ENCODE measurements at places on chromosomes 6 and 20.

GRCh38 chr20:33183312-33183711 is 15.4 kb downstream of the BPIFA2 start:
- no peak for DNase-seq

DNA sequence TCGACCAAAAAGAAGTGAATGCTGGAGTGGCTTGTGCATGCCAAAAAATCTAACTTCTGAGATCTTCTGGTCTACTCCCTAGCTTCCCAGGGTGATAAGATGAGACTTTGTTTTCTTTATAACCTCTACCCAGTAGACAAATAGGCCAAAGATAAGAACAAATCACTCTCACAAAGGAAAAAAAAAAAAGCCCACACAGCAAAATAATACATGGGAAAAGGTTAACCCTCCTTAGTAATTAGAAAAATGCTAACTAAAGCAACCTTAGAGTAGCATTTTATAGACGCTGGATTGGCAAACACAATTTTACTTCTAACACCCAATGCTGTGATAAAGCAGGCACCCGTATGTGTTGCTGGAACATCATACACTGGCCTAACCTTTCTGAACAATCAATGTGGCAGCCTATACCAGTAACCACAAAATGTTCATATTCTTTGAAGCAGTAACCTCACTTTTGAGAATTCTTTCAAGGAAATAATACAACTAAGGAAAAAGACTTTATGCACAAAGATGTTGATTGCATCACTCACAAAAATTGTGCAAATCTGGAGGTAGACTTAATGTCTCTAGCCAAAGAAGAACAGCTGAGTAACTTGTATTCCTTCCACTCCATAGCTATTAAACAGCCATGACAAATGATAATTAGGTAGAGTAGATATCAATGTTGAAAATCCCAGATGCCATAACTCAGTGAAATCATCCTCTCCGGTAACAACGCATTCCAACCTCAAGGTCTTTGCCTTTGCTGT is 116.3 kb upstream of the QKI start:
- no peak for DNase-seq

- no peak for DNase-seq
These were observed 226.2 kb upstream of the MARCKS start for GRCh38 chr6:113630738-113631535.

DNA sequence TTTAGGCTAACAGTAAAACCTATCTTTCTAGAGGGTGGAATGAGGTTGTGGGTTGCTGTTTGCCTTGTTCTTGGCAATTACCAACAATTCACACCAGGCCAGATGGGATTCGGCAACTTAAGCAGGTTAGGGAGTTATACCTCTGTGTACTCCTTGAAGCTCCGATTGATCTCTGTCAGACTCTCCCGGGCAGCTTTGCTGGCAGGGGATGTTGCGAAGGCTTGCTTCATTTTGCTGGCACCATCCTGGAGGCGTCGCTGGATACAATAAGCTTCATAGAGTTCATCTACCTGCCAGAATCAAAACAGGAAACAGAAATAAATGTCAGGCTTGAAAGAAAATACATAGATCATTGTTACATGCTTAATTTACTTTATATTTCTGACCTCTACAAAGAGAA is 66.4 kb upstream of the ARMH2 start:
- DNase-seq, result peak; percentile 24

DNA sequence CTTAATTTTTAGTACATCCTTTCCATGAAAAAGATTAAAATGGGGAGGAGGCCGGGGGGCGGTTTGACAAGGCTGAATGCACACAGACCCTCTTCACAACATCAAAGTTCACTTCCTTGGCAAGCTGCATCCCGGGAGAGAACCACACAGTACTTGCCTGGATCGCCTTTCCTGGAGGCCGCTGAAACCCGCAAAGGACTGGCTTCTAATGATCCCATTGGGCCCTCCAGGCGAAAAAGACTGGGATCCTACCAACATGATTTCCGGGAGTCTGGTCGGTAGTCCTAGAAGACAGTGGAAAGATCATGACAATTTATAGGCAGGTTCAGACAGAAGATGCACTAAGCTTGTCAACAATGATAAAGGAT is 60.2 kb downstream of the RIPOR2 start:
- DNase-seq, result no peak

- DNase-seq, result no peak
These were observed 179.2 kb upstream of the FERMT1 start for GRCh38 chr20:6302041-6302440.

GRCh38 chr20:41166201-41167117 is 29.1 kb downstream of the PLCG1 start:
- DNase-seq, result no peak

DNA sequence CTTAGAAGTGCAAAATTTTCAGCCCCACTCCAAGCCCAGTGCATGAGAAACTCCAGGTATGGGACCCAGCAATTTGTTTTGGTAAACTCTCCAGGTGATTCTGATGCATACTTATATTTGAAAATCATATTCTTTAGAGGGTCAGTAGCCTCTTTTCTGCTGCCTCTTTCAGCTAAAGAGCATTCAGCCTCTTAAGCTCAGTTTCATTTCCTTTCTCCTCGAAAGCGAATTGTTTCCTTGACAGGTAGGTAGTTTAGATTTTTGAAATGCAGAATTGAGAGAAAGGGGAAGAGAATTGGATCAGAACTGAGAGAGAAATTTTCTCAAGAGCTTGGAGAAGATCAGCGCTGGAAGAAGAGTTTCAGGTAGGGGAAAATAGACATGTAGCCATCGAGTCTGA is 995.8 kb upstream of the FLRT3 start:
- DNase-seq, result no peak

DNA sequence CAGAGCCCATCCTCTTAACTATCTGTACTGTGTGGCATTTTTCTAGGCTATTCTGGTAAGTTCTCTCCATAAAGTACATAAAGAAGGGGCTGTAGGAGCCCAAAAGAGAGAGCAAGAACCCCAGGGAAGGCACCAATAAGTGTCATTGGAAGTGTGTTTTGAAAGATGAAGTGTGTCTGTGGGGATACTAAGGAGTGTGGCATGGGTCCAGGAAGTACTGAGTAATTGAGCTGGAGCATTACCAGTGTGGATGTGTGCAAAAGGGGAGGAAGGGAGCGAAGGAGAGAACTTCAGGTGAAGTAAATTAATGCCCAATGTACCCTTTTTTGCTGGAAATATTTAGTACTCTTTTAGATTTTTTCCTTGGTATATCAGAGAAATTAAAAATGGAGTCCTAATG is 63.9 kb downstream of the KCNS1 start:
- DNase-seq, result no peak

- DNase-seq, result no peak
These were observed 515.7 kb upstream of the BTBD3 start for GRCh38 chr20:11401988-11402387.

DNA sequence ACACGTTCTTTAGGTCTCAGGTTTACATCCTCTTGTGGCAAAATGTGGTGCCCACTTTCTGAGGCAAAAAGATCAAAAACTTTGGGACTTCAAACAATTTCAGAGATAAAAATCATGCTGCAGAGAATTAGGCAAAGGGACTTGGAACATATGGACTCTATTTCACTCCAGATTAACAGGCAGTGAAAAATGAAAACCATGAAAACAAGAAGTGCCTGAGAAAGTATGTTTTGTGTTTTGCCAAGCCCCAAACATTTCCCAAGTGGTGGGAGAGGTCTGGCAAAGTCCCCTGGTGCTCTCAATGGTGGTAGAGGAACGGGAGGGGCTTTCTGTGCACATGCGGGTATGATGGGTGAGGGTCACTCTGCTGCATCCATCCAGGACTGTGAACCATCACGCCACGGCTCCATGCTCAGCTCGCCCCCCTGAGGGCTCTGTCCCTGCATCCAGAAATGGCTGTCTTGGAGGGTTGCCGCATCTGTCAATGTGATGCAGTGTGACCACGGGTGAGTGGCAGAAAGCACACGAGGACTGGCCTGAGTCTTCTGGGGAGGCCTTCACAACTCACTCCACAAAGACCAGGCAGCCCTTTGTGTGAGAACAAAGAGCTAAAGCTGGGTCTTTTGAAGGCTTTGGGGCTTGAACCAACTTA is 43.2 kb upstream of the TBC1D7 start:
- no peak for DNase-seq

- no peak for DNase-seq
These were observed 227.0 kb downstream of the BMP2 start for GRCh38 chr20:6994452-6994851.

- DNase-seq, result no peak
These were observed 60.2 kb upstream of the STX16 start for GRCh38 chr20:58590679-58591473.

- DNase-seq, result peak; percentile 68
These were observed at the start of gene ARID1B for GRCh38 chr6:156776840-156777576. ARID1B (plus strand) TSS chr6:156777378; CDS start chr6:156777681, 303 bp downstream.

- no peak for DNase-seq
These were observed 13.5 kb upstream of the SEMG1 start for GRCh38 chr20:45193331-45193730.

DNA sequence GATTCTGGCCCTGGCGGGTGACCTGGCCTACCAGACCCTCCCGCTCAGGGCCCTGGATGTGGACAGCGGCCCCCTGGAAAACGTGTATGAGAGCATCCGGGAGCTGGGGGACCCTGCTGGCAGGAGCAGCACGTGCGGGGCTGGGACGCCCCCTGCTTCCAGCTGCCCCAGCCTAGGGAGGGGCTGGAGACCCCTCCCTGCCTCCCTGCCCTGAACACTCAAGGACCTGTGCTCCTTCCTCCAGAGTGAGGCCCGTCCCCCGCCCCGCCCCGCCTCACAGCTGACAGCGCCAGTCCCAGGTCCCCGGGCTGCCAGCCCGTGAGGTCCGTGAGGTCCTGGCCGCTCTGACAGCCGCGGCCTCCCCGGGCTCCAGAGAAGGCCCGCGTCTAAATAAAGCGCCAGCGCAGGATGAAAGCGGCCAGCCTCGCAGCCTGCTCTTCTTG is 868 bp upstream of the SLC2A4RG start:
- DNase-seq, result peak; percentile 45

- DNase-seq, result no peak
These were observed 372.6 kb downstream of the UTRN start for GRCh38 chr6:144657691-144658090.

GRCh38 chr6:11233673-11234573 is 1.5 kb upstream of the NEDD9 start:
- no peak for DNase-seq

- DNase-seq, result no peak
These were observed 110.1 kb upstream of the HDAC2 start for GRCh38 chr6:114080891-114081510.

DNA sequence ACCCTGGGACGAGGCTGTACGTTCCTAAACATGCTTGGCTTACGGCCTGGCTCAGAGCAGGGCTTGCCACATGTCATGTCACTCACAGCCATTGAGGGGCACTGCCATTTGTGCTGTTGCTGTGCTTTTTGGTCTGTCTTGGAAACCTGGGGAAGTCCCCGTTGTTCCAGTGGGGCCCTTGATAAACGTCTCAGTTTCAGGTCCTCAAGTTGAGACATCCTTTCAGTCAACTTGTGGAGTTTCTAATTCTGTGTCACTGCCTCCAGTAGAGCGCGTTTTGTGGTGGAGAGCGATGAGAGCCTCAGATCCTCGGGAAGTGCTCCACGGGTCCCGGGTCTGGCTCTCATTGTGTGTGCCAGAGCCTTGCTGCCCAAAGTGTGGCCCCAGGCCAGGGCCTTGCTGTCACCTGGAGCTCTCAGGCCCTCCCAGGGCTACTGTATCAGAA is 43.0 kb upstream of the CCR6 start:
- no peak for DNase-seq

DNA sequence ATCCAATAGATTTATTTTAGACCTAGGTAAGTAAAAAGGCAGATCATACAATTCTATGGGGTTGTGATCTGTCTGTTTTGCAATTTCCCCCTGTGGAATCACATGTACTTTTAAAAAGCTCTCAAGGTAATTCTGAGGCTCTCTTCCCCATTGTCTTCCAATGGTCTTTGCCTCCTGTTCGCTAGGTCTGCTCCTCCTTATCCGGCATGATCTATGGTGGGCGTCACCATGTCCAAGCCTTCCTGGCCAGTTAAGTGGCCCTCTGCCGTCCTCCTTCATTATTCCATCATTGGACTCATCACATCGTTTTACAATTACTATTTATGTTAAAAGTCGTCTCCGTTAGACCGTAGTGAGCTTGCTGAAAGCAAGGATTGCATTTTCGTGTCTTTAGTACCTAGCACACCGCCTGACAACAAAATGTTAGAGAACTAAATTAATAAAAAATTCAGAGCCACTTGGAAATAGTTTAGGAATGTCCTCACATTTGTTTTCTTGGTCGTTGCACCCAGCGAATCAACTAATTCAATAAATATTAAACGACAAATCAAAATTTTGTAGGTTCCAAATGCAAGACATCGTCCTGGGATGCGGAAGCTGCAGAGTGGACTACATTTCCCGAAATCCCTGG is 2.2 kb upstream of the STXBP5 start:
- DNase-seq, result no peak

DNA sequence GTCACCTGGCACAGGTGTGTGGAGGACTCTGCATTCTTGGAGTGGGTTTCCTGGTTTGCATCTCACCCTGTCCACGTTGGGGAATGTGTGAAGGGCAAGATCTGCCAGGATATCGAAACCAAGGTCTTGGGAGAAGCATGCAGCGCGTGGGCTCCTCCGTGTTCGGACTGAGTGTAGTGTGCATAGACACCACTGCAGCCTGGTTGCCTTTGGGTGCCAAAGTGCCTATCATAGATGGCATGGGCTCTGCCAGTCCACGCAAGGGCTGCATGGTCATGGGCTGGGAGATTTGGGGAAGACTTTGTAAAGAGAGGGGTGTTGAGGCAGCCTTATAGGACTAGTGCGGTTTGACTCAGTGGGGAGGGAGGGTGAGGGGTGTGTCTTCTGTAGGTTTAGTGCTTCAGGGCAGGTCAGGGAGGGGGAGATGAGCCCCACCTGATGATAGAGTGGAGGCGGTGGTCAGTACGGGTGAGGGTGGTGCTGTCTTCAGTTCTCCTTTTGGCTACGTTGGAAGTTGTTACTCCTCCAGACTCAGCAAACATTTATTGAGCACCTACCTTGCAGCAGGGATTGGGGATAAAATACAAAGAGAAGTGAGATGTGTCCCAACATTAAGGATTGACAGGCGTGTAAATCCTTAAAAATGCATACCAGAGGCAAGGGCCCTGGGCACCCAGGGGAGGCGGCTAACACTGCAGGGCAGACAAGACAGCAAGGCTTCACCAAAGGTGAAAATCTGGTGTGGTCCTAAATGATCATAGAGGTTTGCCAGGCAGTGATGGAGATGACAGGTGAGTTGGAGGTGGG is 28.3 kb downstream of the DUSP22 start:
- DNase-seq, result no peak

All from NCI-H446 (cell line).